LHCN-M2 (cell line): ENCODE measurements at places on chromosomes 7 and 10.

GRCh38 chr7:120272701-120273475, at the start of gene KCND2:
Gene KCND2 (plus strand): TSS chr7:120273175.
- DNase-seq = peak; percentile 11

GRCh38 chr10:117472872-117473271, 69.7 kb upstream of the EMX2 start:
- no peak for DNase-seq

- no peak for DNase-seq
These were observed 65.0 kb downstream of the POU6F2 start for GRCh38 chr7:39042670-39043069.

GRCh38 chr10:6204063-6204340, 1.3 kb downstream of the PFKFB3 start:
- no peak for DNase-seq

GRCh38 chr7:2641406-2642393, 9.9 kb downstream of the TTYH3 start:
- peak; percentile 96 for DNase-seq

DNA sequence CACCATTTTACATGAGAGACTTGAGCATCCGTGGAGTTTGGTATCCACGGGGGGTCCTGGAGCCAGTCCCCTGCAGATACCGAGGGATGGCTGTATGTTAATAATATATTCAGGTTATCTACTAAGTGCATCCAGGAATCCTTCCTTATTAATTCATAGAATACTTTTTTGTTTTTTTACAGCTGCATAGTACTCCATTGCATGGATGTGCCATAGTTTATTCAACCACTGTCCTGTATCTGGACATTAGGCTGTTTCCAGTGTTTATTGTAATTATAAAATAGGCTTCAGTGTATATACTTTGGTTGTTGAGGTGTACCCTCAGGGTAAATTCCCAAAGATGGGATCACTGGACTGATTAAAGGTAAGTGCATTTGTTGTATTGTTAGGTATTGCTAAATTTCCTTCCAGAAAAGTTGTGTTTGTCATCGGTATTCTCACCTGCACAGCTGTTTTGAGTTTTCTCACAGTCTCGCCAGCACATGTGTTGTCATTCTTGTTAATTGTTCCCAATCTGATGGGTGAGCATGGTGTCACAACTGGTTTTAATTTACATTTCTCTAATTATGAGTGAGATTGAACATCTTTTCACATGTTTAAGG, 55.1 kb downstream of the INPP5F start:
- DNase-seq = no peak

DNA sequence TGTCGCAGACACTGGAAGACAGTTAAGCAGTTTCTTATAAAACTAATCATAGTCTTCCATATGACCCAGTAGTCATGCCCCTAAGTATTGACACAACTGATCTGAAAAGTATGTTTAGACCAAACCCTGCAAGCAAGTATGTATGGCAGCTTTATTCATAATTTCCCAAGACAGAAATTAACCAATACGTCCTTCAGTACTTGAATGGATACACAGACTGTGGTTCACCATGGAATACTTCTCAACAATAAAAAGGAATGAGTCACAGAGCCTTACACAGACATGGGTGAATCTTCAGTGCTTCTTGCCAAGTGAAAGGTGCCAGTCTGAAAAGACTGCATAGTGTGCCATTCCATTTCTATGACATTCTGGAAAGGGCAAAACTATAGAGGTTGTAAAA, 50.2 kb upstream of the AKR1E2 start:
- peak; percentile 84 for DNase-seq

DNA sequence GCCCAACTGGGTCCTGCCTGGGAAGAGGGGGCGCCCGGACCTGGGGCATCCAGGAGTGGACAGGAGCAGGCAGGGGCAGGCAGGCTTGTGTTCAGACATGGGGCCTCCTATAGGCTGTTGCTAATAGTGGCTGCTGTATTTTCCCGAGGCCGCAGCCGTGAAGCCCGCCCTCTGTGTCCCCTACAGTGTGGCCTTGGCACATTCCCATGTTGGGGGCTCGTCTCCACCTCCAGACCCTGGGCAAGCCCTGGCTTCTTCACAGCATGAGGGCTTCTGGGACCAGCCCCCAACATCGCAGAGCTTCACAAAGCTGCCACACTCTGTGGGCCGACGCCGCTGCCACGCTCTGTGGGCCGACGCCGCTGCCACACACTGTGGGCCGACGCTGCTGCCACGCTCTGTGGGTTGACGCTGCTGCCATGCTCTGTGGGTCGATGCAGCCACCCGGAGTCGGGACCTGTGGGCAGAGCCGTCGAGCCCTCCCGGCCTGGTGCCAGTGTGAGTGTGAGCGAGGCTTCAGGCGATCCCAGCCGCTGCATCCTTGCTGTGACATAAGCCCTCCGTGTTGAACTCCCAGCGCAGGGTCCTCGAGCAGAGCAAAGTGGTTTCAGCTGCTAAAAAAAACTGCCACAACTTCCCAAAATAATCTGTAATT, 109.0 kb downstream of the INPP5A start:
- DNase-seq = no peak
